ENCODE measurements at places on chromosomes 16 and 17.

DNA sequence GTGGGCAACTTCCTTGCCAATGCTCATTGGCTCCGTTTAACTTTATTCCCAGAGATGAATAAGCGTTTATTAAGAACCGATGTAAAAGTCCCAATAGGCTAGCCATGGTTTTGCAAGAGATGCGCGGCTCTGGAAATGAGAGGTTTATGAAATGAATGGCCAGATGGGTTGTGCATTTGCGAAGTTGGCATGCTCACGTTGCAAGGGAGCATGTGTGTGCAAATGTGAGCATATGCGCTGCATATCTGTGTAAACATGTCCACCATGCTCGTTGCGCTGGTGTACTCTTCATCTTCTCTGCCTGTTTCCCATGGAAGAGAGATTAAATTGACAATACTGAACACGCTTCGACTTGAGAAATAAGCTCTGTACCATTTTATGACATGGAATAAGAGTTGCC is 848.6 kb upstream of the RBFOX1 start:
- no peak for DNase-seq

DNA sequence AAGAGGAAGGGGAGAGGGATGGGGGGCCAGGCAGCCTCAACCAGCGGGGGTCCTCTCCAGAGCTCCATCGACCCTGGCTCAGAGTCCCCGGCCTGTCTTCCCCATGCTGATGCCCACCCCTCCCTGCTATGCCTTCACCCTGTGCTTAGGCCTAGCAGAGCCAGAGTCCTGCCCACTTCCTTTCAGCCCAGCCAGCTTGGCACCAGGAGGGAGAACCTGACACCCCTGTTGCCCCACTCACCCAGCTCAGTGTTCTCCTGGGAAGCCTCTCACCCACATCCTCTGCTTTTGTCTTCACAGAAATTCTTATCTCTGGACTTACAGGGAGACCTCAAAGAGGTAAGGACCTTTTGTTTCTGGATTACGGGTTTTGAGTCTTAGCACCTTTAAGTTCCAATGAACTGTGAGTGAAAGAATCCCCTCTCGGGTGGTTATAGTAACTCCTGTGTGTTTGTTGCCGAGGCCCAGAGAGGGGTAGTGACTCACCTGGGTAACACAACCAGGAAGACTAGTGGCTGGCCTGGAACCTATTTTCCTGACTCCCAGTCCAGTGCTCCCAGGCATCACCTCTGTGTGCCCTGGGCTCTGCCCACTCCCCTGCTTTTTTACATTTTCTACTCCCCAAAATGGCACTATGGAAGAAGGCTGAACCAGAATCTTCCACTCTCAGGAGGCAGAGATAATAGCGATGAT is 53.3 kb downstream of the CES1 start:
- no peak for DNase-seq

- DNase-seq, result no peak
Measured at GRCh38 chr17:28746611-28747050, 2.8 kb downstream of the TRAF4 start.

GRCh38 chr17:19339341-19339815 is 23.1 kb downstream of the B9D1 start:
- no peak for DNase-seq

GRCh38 chr17:19018600-19018950 is 14.0 kb upstream of the FAM83G start:
- DNase-seq, result no peak

- DNase-seq, result no peak
Measured at GRCh38 chr17:7079581-7080455, at the start of gene CLEC10A. CLEC10A (minus strand) TSS chr17:7080251; CDS start chr17:7078812, 1,439 bp downstream.

DNA sequence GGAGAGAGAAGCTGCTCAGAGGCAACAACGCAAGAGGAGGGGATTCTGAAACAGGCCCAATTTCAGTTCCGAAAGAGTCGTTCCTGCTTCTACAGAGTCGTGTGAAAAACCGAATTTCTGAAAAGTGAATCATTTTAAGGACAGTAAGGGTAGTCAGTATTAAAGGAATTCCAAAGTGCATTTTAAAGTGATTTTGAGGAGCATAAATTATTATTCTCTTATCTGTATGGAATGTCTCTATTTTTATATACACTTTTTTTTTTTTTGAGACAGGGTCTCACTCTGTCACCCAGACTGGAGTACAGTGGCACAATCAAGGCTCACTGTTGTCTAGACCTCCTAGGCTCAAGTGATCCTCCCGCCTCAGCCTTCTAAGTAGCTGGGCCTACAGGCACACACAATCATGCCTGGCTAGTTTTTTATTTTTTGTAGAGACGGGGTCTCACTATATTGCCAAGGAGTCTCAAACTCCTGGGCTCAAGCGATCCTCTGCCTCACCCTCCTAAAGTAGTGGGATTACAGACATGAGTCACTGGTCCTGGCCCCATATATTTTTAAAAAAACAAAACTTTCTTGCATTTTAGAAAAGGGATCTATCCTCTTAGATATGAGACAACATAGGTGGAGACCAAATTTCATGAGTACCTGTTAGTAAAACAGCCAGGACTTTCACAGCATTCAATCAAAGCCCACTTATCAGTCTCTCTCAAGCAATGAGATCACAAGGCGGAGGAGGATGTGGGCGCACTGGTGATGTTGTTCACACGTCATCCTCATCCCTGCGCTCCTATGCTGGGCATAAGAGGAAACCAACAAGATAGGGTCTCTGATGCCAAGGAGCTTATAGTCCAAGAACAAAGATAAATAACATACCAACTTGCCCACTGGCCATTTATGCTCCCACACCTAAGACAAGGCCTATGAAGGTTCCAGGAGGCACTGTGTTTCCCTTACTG is 53.2 kb downstream of the SMG6 start:
- no peak for DNase-seq

- DNase-seq, result no peak
Measured at GRCh38 chr16:82665025-82665424, 38.3 kb downstream of the CDH13 start.

- no peak for DNase-seq
Measured at GRCh38 chr16:46920402-46921068, 36.4 kb downstream of the GPT2 start.

DNA sequence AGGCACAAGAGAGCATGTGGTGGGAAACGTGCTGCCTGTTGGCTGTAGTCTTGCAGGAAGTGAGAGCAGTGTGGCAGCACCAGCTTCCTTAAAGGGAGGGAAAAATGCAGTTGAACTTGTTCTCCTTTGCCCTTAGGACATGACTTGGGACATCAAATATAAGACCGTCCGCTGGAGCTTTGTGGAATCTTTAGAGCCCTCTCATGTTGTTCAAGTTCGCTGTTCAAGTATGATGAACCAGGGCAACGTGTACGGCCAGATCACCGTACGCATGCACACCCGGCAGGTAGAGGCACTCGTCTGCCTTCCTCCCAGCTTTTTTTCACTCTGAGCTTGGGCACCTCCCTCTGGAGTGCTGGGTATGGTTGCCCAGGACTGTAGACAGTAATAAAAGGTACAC is 23.3 kb downstream of the GPR179 start:
- no peak for DNase-seq

DNA sequence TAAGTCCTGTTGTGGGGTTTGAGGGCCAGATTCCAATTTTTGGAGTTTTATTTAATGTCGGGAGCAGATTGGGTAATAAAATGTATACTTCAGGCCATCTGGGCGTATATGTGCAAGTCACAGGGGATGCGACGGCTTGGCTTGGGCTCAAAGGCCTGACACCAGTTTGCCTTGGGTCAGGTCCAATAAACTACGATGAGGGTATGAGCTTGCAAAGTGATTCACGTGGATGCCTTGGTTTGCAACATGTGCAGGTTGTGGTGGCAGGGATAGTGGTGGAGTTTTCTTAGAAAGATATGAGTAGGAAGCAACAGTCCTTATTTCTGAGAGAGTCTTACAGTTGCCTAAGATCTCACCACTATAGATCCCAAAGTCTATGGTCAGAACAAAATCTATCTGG is 157.0 kb upstream of the CDH11 start:
- DNase-seq, result no peak

GRCh38 chr16:89402962-89403361 is 87.4 kb downstream of the ANKRD11 start:
- no peak for DNase-seq

- no peak for DNase-seq
Measured at GRCh38 chr16:20673882-20674683, 23.4 kb downstream of the ACSM1 start.

GRCh38 chr17:35784895-35785294 is 10.5 kb downstream of the MMP28 start:
- no peak for DNase-seq

GRCh38 chr16:876041-876335 is 75.5 kb upstream of the GNG13 start:
- no peak for DNase-seq

- DNase-seq, result peak; percentile 89
Measured at GRCh38 chr16:3690470-3690928, 26.8 kb downstream of the TRAP1 start.

DNA sequence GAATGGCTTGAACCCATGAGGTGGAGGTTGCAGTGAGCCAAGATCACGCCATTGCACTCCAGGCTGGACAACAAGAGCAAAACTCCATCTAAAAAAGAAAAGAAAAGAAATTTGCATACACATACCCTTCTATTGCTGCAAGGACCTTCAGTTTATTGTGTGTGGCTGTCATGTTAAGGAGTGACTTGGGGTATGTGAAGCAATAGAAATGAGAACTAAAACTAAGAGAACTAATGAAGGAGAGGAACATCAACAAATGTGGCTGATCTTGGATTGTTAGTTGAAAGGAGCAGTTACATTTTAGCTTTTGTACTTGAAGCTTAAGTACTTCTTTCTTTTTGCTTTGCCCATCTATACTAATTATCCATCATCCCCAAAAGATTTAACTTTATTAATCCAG is 12.7 kb upstream of the NSRP1 start:
- no peak for DNase-seq

DNA sequence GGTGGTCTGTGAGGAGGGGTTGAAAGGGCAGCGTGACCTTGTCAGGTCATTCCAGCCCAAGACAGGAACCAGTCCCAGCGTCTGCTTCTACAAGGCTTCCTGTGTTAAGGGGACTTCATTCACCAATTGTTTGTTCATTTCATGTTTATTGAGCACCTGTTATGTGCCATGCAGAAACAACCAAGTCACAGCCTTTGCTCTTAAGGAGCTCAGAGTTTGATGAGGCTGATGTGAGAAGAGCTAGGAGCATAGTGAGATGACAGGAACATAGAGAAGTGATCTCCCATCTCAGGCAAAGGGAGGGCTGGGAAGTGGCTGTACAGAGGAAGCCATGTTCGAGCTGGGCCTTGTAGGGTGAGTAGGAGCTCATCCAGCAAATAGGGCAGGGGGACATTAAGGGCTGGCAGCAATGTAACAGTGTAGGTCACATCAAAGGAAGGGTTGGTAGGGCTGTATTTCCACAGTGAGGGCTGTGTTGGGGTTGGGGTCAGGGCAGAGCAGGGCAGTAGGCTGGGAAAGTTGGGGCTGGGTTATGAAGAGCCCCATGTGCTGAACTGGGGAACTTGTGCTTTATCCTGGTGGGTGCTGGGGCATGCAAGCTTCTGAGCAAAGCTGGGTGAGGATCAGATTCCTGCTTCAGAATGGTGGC is 79.8 kb downstream of the ARHGAP23 start:
- DNase-seq, result no peak

DNA sequence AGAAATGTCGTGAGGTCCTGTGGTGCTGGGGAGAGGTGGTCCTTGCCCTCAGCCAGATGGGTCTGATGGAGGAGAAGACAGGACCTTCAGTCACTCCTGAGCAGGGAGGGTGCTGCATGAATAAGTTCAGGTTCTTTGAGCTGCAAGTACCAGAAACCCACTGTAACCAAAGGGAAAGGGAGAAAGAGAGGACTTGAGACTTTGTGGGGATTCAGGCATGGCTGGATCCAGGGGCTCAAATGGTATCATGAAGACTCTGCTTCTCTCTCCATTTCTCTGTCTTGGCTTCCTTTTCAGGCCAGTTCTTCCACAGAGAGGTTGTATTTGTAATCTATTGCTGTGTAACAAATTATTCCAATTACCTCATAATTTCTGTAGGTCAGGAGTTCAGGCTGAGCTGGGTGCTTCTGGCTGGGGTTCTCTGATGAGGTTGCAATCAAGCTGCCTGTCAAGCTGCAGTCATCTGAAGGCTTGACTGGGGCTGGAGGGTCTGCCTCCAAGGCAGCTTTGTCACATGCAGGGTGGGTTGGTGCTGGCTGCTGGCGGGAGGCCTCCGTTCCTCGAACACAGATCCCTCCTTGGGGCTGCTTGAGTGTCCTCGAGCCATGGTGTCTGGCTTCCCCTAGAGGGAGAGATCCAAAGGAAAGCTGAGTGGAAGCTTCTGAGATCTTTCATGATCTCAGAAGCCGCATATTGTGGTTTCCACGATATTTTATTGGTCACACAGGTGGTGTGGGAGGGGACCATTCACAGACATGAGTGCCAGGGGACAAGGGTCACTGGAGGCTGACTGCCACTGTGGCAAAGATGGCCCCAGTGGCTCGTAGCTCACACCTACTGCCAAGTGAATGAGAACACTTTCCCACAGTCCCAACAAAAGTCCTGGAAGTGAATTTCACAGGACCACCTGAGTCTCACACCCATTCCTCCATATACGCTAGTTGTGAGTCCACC is 5.9 kb upstream of the ADCY7 start:
- DNase-seq, result no peak

DNA sequence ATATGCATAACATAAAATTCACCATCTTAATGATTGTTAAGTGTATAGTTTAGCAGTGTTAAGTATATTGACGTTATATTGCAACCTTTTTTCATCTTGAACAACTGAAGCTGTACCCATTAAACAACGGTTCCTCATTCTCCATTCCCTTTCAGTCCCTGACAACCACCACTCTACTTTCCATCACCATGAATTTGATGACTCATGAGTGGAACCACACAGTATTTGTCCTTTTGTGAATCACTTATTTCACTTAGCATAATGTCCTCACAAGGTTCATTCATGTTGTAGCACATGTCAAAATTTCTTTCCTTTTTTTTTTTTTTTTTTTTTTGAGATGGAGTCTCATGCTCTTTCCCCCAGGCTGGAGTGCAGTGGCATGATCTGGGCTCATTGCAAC is 46.0 kb downstream of the HOXB1 start:
- no peak for DNase-seq

DNA sequence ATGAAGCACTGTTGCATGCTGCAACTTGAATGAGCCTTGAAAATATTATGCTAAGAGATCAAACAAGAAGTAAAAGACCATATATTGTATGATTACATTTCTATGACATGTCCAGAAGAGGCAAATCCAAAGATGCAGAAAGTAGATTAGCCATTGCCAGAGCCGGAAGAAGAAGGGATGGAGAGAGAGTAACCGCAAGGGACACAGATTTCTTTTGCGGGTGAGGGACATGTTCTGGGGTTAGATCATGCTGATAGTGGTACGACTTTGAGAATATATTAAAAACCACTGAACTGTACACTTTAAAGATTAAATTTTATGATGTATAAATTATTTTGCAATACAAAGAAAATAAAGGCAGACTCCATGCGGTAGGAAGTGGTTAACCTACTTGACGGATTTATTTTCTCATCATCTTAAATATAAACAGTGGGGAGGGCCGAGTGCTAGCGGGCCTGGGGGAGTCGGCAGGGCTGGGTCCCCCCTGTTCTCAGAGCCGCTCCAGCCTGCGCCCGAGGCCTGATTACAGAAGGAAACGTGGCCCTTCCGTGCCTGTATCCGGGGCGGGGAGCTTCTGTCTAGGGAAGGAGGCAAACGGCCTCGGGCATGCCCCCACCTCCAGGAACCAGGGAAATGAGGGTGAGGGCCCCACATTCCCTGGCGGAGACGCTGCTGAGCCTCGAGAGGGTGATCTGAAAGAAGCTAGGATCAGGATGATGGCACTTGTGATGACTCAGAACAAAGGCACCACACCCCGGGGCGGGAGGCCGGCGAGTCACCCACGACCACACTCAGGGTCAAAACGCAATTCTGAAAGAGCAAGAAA is 48.0 kb downstream of the SHCBP1 start:
- no peak for DNase-seq
